Breast epithelium (tissue), 4 donors: ENCODE measurements at places on chromosomes 13 and 19. TPM values are rescaled to one million over a fixed set of nuclear protein-coding genes. Genes with fewer than 3 reads are reported as not detected.
A peak's percentile ranks its signal among the peaks of the same experiment; 100 is the strongest.

DNA sequence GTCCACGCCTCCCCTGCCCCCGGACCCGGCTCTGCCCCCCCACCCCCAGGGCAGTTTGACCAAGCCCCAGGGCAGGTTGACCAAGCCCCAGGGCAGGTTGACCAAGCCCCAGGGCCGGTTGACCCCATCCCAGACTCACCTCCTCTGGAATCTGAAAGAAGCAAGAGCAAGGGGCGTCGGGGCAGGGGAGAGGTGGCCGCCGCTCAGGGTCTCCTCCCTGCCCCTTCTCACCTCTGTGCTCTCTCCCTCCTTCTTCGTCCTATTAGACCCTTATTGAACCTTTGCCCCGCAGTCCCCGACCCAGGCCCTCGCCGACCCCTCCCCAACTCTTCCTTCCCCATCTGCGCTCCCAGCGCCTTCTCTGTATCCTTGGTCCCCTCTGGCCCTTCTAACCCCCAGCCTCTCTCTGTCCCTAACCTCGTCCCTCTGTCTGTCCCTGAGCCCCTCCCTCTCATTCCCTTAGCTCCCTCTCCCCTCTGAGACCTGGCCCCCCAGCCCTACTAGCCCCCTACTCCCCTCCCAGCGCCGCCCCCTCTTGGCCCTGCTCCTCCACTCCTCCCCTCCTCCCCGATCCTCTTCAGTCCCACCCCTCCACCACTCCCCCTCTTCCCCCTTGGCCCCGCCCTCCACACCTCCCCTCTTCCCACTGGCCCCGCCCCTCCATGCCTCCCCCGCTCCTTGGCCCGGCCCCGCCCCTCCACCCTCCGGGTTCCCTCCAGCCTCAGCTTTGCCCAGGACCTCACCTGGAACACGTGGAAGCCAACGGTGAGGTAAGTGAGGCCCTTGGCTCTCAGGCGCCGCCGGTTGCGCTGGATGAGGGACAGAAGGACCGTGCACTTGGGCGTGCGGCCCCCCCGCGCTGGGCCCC, 7.6 kb downstream of the CAPN12 start:
- peak; percentile 77 for DNase-seq
- peak overlapping the region; percentile 76 for H3K27ac ChIP-seq
- no peaks in the 10 kb centered on the region for H3K36me3 ChIP-seq

GRCh38 chr19:55644842-55645511, 1.5 kb downstream of the ZNF581 start:
- no peak for DNase-seq
- no peaks in the 10 kb centered on the region for H3K27me3 ChIP-seq
- H3K4me1 ChIP-seq: peaks cover 13% of the 10 kb centered on the region
- H3K4me3 ChIP-seq: no peak overlapping the region
- no peak overlapping the region for H3K27ac ChIP-seq

- H3K27me3 ChIP-seq: no peaks in the 10 kb centered on the region
- H3K36me3 ChIP-seq: no peaks in the 10 kb centered on the region
These were observed 1534.6 kb upstream of the MIR17HG start for GRCh38 chr13:89812856-89813255.

- H3K27me3 ChIP-seq: no peaks in the 10 kb centered on the region
- no peaks in the 10 kb centered on the region for H3K36me3 ChIP-seq
- H3K4me3 ChIP-seq: no peak overlapping the region
- no peak for DNase-seq
These were observed 4.0 kb upstream of the ZNF222 start for GRCh38 chr19:44021221-44021620.

The VMAC gene
- 11.8 TPM for total RNA-seq

The RPL18 gene
- total RNA-seq: 2,507 TPM

GRCh38 chr13:34425327-34425949, 516.6 kb upstream of the NBEA start:
- no peaks in the 10 kb centered on the region for H3K36me3 ChIP-seq
- no peaks in the 10 kb centered on the region for H3K27me3 ChIP-seq
- no peaks in the 10 kb centered on the region for H3K4me1 ChIP-seq
- DNase-seq: no peak
- H3K4me3 ChIP-seq: no peak overlapping the region

DNA sequence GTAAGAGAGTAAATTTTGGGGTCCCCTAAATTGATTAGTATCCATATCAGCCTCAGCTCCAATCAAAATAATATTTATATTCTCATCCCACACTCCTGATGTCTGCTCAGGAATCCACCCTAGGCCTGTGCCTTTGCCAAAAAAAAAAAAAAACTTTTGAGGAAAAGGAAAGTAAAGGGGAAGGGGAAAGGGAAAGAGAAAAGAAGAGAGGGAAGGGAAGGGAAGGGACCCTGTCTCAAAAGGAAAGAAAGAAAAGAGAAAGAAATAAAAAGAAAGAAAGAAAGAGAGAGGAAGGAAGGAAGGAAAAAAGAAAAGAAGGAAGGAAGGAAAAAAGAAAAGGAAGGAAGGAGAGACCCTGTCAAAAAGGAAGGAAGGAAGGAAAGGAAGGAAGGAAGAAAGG, 91.8 kb upstream of the CACNA1A start:
- no peaks in the 10 kb centered on the region for H3K27me3 ChIP-seq
- H3K36me3 ChIP-seq: no peaks in the 10 kb centered on the region
- no peak overlapping the region for H3K27ac ChIP-seq
- no peak for DNase-seq

DNA sequence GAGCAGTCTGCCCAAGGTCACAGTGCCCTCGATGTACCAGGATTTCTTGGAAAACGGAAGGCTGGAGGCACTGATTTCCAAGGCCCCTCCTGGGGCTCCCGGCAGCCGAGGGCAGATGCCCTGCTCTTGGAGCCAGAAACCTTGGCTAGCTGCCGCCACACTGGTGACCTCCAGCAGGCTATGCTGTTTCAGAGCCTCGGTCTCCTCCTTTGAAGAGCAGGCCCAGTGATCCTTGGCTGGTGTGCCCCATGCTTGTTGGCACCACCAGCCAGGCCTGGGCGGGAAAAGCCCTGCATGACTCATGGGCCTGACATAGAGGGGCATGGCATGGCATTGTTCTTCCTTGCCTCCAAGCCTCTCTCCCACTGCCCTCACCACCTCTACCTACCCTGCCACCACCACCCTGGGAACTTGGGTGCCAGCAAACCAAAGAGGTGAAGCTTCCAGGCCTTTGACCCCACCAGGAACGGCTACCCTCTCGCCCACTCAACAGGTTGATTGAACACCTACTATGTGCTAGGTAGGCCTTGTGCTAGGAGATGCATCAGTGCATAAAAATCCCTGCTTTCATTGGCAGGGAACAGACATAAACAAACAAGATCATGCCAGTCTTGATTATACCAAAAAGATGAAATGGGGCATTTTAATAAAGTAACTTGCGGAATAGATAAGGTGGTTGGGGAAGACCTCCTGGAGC, 1.6 kb upstream of the CLEC11A start:
- no peak overlapping the region for H3K27ac ChIP-seq
- H3K27me3 ChIP-seq: peaks cover 7% of the 10 kb centered on the region
- H3K4me3 ChIP-seq: no peak overlapping the region
- DNase-seq: no peak
- no peaks in the 10 kb centered on the region for H3K36me3 ChIP-seq
- H3K4me1 ChIP-seq: peaks cover 8% of the 10 kb centered on the region

- H3K27me3 ChIP-seq: no peaks in the 10 kb centered on the region
- H3K4me3 ChIP-seq: no peak overlapping the region
- H3K27ac ChIP-seq: no peak overlapping the region
- no peaks in the 10 kb centered on the region for H3K4me1 ChIP-seq
These were observed 29.9 kb downstream of the ZDHHC20 start for GRCh38 chr13:21429211-21429610.

DNA sequence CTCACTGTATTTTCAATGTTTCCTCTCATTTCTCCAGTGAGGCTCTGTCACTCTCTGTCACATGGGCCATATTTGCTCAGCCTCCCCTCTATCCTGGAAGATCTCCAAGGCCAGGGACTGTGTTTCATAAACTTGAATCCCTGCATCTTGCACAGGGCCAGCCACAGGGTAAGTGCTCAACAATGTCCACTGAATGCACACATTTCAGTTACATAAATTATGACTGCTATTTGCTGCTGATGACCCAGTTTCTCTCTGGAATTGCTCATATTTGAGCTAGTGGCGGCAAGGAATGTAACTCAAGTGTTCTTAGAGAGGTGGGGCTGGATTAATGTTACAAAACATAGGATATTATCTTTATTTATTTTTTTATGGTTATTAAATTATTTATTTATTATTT, 6.1 kb downstream of the CLC start:
- H3K36me3 ChIP-seq: no peaks in the 10 kb centered on the region
- no peak for DNase-seq
- H3K27ac ChIP-seq: no peak overlapping the region
- no peaks in the 10 kb centered on the region for H3K4me1 ChIP-seq
- no peak overlapping the region for H3K4me3 ChIP-seq

The ZNF98 gene
- total RNA-seq: 12.5 TPM

DNA sequence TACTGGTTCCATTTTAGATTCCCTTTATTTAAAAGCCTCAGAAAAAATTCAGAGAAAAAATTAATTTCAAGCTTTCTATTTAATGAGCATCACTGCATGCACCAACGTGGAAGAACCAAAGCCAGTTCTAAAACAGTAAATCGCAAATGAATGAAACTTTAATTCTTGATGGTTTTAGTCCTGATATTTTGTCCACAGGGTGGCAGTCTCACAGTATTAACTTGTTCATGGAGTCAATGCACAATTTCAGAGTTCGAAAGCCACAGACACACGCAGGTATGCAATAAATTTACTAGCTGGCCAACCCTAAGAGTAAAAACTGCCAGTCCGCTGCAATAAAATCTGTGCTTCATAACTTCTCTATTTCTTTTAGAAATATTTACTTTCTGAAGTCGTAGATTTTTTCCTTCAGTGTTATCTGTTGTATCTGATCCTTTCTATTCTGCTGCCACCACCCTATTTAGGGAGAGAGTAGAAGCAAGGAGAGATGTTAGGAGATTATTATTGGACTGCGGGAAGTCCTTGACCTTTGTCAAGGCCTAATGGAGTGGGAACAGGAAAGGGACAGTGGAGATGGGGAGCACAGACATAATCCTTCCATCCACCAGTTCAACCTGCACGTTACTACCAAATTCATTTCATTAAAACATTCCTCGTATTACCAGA, 7.0 kb upstream of the WBP4 start:
- H3K4me3 ChIP-seq: no peak overlapping the region
- H3K36me3 ChIP-seq: no peaks in the 10 kb centered on the region
- no peaks in the 10 kb centered on the region for H3K4me1 ChIP-seq
- no peaks in the 10 kb centered on the region for H3K27me3 ChIP-seq
- no peak for DNase-seq

The OLFM4 gene
- total RNA-seq: 144 TPM

- no peak overlapping the region for H3K4me3 ChIP-seq
- H3K4me1 ChIP-seq: no peaks in the 10 kb centered on the region
- no peaks in the 10 kb centered on the region for H3K36me3 ChIP-seq
- H3K27me3 ChIP-seq: no peaks in the 10 kb centered on the region
- no peak overlapping the region for H3K27ac ChIP-seq
- DNase-seq: no peak
These were observed 3.1 kb downstream of the CD33 start for GRCh38 chr19:51227966-51228365.

The SYCN gene
- total RNA-seq: not detected

DNA sequence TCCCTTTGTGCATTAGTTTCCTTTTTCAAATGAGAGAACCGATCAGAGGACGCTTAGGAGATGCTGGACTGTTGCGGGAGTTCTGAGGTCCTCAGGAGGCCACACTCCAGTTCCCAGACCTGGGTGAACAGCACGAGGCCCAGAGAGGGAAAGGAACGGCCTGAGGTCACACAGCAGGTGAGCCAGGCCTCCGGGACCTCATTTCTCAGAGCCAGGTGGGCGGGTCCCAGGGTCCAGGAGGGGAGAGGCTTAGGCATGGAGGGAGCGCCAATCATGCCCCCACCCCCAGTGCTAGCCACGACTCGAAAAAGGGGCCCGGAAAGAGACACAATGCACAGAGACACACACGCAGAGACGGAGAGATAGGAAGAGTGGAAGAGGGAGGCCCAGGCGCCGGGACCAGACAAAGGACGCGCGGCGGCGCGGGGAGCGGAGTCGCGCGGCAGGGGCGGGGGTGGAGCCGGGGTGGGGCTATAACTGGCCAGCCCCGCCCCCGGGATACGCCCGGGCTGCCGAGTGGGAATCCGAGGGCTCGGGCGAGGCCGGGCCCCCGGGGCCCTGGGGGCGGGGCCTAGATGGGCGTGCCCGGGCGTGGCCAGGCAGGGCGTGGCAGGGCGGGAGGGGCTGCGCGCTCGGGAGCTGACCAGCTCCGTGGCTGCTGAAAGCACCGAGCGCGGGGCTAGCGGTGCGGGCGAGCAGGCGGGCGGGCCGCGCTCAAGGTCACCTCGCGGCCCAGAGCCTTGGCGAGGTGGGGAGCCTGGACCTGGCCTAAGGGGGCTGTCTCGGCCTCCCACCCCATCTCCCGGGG, 1.6 kb downstream of the ELAVL3 start:
- H3K27me3 ChIP-seq: peaks cover 22% of the 10 kb centered on the region
- DNase-seq: no peak
- no peak overlapping the region for H3K4me3 ChIP-seq
- no peaks in the 10 kb centered on the region for H3K36me3 ChIP-seq

DNA sequence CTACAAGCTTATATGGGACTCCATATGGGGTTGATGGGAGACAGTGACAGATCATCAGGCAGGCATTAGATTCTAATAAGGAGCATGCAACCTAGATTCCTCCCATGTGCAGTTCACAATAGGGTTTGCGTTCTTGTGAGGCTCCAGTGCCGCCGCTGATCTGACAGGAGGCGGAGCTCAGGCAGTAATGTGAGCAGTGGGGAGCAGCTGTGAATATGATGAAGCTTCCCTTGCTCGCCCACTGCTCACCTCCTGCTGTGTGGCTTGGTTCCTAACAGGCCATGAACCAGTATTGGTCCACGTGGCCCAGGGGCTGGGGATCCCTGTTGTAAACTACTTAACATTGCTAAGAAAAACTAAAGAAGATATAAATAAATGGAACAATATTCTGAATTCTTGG, 378.4 kb downstream of the KCNRG start:
- no peaks in the 10 kb centered on the region for H3K27me3 ChIP-seq
- no peaks in the 10 kb centered on the region for H3K4me1 ChIP-seq
- no peak overlapping the region for H3K27ac ChIP-seq
- H3K4me3 ChIP-seq: no peak overlapping the region
- no peaks in the 10 kb centered on the region for H3K36me3 ChIP-seq

DNA sequence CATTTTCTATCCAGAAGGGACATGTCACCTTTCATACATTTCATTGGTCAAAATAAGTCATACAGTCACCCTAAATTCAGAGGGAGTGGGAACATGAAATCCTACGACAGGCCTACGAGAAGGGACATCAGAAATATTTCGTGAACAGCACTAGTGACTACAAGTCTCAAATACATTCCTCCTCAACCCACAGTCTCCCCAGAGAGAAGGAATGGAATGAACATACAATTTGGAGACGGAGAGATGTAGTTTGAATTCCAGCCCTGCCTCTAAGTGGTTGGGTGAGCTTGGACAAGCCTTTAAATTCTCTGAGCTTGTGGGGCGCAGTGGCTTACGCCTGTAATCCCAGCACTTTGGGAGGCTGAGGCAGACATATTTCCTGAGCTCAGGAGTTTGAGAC, 9.9 kb downstream of the SERTM1 start:
- no peaks in the 10 kb centered on the region for H3K36me3 ChIP-seq
- no peaks in the 10 kb centered on the region for H3K27me3 ChIP-seq
- H3K4me3 ChIP-seq: no peak overlapping the region
- DNase-seq: no peak
- H3K4me1 ChIP-seq: no peaks in the 10 kb centered on the region

GRCh38 chr13:67943116-67943515, 713.0 kb upstream of the PCDH9 start:
- H3K27me3 ChIP-seq: no peaks in the 10 kb centered on the region
- H3K4me3 ChIP-seq: no peak overlapping the region
- DNase-seq: no peak
- H3K36me3 ChIP-seq: no peaks in the 10 kb centered on the region

- no peaks in the 10 kb centered on the region for H3K36me3 ChIP-seq
- peak; percentile 15 for DNase-seq
- no peaks in the 10 kb centered on the region for H3K4me1 ChIP-seq
- H3K27ac ChIP-seq: no peak overlapping the region
These were observed 45.7 kb downstream of the CD320 start for GRCh38 chr19:8262431-8262830.
